ENCODE measurements at places on chromosomes 12 and 14. TPM values are rescaled to one million over a fixed set of nuclear protein-coding genes. Genes with fewer than 3 reads are reported as not detected.

The YLPM1 gene
- 98.0 TPM for polyA plus RNA-seq

The IAPP gene
- not detected for polyA plus RNA-seq

The GARIN6 gene
- polyA plus RNA-seq = not detected

The ART4 gene
- 0.21 TPM for polyA plus RNA-seq

The P2RX4 gene
- 31.3 TPM for polyA plus RNA-seq

The MOAP1 gene
- polyA plus RNA-seq = 46.5 TPM

The ERBB3 gene
- 119 TPM for polyA plus RNA-seq

The PYGL gene
- polyA plus RNA-seq = 18.4 TPM

GRCh38 chr14:40413136-40413535, 980.9 kb upstream of the FBXO33 start:
- DNase-seq = no peak

DNA sequence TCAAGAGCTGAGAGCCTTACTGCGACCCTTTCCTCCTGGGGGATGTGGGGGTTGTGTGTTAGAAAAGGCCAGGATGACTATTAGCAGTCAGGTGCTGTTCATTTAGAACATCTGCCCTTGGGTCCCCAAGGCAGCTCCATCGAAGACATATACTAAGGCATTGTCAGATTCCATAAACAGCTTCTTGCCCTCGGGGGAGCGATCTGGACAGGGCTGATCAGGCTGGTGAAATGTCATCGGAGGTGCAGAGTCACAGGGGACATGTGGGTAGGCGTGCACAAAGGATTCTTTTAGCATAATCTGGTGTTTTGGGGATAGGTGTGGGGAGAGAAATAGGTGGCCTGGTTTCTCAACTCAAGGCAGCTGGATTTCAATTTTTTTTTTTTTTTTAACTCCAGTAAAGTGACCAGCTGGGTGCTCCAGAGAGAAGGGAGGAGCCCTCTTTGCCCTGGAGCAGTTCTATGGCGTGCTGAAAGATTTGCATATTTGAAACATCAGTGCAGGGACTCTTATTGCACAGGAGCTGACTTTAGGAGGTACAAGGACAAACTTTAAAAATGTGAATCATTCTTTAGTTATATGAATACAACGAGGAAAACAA, 160.1 kb downstream of the SUDS3 start:
- no peak for DNase-seq

DNA sequence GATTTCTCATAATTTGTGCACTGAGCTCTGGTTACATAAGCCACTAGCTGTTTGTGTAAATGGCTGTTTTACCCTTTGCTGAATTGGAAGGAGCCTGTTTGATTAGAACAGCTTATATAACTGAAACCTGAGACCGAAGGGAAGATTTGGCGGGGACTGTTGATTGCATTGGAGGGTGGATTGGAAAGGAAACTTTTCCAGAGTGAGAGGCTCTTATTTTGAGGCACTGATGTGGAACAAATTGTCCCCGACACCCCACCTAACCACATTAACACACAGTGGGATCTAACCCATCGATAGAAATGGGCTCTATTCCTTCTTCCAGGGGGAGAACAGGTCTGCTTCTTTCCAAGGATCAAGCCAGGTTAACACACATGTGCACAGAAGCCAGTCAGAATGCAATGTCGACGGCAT, 51.7 kb downstream of the TMEM30B start:
- no peak for DNase-seq

GRCh38 chr12:91183551-91183950, 934 bp upstream of the DCN start:
- DNase-seq = no peak

GRCh38 chr14:104746934-104747481, 5.9 kb upstream of the SIVA1 start:
- no peak for DNase-seq

DNA sequence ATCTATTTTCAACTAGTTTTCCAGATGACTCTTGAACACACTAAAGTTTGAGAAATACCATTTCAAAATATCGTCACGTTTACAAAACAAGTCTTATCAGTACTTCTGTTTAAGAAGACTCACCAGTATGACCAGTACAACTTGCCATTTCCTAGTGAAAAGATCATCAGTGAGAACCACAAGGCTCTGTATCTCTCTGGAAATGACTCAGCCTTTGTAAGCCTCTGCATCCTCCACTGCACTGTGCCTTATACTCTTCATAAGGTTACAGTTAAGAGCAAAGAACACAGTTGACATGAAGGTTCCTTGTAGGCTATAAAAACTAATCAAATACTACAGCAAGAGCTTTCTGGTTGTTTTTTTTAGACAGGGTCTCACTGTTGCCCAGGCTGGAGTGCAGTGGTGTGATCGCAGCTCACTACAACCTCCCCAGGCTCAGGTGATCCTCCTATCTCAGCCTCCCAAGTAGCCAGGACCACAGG, 5.7 kb upstream of the VTI1B start:
- DNase-seq = no peak

DNA sequence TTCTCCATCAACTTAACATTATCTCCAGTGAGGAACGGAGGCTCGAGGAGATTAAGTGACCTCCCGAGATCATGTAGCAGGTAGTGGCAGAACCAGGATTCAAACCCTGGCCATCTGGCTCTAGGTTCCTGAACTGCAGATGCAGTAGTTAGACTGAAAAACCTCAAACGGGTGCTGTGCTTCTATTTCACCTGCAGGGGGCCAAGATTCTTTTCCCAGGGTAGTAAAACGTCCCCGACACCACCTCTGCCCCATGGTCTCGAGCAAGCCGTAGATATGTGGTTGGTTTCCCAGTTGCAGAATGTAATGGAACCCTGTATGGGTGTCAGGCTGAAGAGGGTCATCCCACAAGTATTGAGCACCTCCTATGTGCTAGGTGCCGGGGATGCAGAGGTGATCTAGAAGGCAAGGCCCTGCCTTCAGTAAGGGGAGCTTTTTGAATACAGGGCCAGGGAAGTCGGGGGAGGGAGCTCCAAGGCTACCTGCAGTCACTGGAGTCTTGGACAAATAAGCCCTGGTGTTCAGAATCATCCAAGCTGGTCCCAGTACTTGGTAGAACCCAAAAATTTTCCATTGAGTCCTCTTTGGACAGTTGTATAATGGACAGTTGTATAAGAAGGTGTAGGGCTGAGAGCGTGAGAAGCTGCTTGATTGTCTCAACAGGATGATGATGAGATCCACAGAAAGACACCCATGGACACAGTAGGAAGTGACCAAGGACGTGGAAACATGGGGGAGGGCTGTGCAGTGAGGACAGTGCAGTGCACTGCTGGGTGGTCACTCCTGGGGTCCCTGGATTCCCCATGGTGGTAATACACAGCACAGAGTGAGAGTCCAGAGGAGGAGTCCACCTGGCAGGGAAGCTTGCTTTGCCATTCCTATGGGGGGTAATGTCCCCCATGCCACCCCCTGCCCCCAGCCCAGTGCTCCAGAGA, 197.2 kb downstream of the CHST11 start:
- DNase-seq = no peak

DNA sequence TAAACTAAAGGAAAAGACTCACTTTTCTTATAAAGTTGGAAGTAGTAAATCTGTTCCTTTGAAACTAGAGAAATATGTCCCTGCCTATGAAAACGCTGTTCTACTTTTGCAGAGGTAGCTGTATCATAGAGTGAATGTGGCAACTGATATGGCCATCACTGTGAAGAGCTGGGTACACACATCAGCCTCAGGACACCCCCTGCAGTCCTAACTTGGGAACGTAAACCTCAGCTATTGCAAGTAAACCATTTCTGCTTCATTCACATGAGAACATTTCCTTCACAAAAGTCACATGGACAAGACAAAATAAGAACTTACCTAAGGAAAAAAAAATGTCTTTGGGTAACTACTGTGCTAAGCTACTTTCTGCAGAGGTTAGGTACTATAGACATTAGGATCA, 233.3 kb upstream of the PPFIA2 start:
- no peak for DNase-seq

- DNase-seq = no peak
Measured at GRCh38 chr12:6699989-6700645, 498 bp downstream of the PIANP start.

DNA sequence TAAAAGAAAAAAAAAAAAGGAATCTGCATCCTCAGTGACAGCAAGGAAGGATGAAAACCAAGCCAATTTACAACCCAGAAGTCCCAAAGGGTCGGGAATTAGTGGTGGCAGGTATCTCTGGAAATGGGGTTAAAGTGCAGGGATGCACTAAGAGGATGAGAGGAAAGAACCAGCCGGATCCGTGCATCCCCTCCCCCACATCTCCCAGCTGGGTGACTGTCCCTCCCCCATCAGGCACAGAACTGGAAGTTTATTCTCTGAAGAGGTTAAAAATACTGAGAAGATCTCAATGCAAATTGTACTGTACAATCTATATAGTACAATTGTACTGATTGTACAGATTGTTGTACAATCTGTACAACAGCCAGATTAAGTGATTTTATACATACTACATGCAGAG, 15.4 kb downstream of the CLMN start:
- DNase-seq = no peak

GRCh38 chr12:123655420-123655819, 15.5 kb upstream of the TCTN2 start:
- no peak for DNase-seq

- DNase-seq = no peak
Measured at GRCh38 chr12:98821866-98822265, 176.8 kb downstream of the APAF1 start.

DNA sequence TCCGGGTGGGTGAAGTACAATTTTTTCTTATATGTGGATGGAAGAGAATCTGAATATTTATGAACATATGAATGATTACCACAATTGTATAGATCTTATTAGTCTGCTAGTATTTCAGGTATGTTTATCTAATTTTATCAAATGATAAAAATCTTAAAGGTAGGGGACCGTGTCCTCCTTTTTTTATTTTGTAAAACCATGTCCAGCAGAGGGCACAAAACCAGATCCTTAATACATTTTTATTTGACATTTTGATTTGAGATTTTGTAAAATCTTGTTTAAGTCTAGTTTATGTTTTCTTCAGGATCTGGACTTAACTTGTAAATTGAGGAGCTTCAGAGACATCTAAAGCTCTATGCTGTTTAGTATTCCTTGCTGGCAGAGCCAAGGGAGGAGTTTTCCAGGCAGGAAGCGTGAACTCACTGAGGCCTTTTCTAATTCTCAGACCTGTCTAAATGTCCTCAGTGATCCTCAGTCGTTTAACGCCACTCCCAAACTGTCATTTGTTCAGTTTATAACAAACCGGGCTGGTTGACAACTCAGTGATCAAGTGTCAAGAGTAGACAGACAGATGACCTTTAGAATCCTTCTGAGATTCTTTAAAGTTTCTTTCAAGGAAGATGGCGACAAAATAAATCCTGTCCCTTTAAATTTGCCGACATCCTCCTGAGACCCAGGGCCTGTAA, 263.9 kb downstream of the KTN1 start:
- no peak for DNase-seq

DNA sequence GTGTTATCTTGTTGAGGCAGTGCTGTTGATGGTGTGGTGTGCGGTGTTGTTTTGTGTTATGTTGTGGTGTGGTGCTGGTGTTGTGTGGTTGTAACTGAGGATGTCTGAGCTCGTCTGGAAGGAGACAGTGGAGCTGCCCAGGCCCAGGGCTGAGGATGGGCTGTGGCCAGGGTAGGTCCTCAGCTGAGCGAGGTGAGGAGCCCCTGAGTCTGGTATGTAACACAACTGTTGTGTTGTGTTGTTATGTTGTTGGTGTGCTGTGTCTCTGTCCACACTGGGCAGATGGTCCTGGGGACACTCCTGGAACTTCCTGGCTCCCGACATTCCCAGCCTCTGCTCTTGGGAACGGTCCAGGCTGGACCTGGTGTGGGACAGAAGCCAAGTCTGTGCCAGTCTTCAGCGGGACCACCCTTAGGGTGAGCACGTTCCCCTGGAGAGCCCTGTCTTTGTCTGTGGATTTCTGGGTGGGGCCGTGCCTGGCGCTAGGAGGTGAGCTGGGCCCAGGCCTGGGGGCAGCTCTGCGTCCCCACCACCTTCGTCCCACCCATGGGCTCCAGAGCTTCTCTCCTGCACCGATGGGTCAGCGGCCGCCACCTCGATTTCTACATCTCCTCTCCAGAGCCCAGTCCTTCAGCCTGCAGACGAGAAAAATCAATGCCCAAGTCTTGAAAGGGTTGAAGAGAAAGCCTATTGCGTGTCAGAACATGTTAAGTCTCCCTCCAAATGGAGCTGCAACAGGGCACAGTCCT, 27.4 kb upstream of the SFSWAP start:
- no peak for DNase-seq

- DNase-seq = peak; percentile 16
Measured at GRCh38 chr14:95915330-95915729, 38.7 kb downstream of the TUNAR start.

DNA sequence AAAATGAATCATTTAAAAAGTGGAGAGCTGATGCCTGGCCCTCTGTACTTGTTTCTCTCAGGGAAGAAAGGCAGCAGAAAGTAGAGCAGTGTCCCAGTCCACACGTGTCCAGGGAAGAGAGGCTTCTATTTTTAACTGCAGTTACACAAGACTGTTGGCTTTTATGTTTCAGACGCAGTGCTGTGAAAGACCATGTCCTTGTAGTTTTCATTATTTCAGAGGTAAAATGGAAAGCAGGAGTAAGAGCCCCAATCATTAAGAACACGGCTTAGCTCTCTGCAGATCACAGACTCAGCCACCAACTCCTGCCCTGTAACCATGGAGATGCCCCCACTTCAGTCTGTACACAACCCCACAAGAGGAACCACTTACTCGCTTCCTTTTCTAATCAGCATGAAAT, 336.3 kb downstream of the DAD1 start:
- DNase-seq = no peak

GRCh38 chr12:27064397-27065342, 17.7 kb downstream of the C12orf71 start:
- DNase-seq = no peak

DNA sequence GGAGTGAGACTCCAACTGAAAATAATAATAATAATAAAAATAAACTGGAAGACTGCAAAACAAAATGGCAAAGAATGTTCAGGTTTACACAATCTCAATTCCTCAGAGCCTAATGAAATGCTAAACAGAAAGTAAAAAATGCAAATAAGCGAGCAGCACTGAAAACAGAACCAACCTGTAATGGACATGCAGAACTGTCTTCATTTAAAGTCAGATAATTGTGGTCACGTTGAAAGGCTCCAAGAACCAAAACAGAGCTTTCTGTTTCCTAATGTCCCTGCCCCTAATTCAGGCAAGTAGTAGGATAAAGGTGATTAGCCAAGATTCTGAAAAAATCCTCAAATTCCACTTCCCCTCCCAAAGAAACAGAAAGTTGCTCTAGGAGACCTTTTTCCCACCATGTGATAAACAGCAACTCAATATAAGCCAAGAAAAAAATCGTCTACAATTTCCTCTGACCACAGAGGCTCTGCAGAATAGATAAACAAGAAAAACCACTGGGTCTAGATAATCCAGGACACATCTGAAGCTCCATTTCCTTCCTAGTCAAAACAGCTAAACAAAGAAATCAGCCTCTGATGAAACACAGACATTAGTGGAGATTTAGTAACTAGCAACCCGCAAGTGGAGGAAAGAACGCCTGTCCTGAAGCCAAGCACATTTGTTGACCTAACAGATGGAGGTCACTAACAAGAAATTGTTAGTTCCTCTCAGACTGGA, 3.0 kb downstream of the MIS18BP1 start:
- DNase-seq = no peak

GRCh38 chr12:57153415-57153997, 6.1 kb upstream of the LRP1-AS start:
- no peak for DNase-seq
